ENCODE measurements at places on chromosomes 13 and 19. TPM values are rescaled to one million over a fixed set of nuclear protein-coding genes. Genes with fewer than 3 reads are reported as not detected.
A peak's percentile ranks its signal among the peaks of the same experiment; 100 is the strongest.

- DNase-seq: no peak
Observed at GRCh38 chr19:16366056-16366432, 41.4 kb downstream of the KLF2 start.

- DNase-seq: no peak
Observed at GRCh38 chr19:45824041-45824471, 8.9 kb upstream of the RSPH6A start.

Gene ZNF99
- total RNA-seq: not detected

GRCh38 chr13:36706755-36707154 lies 32.9 kb downstream of the SERTM1 start:
- no peak for DNase-seq

Gene CKM
- not detected for total RNA-seq

Gene CCDC124
- 31.6 TPM for total RNA-seq

DNA sequence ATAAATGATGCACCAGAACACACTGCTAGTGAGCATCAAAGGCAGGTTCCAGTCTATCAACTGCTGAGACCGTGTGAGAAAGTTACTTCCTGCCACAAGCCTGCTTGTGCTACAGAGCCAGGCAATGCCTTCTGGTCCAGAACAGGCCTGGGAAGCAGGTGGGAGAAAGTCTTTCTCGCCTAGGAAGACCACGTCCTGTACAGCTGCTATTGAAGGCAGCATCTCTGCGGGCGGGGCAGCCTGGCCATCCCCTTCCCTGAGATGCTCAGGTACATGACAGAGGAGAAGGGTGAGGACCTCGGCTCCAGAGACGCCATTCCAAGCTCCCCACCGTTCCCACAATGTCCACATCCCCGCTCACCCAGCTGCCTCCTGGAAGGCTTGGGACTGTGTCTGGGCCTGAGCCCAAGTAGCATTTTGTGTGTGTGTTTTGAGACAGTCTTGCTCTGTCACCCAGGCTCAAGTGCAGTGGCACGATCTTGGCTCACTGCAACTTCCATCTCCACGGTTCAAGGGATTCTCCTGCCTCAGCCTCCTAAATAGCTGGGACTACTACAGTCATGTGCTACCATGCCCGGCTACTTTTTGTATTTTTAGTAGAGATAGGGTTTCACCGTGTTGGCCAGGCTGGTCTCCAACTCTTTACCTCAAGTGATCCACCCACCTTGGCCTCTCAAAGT lies 3.4 kb downstream of the RFX1 start:
- no peak for DNase-seq

GRCh38 chr13:25186187-25186586 lies 14.1 kb upstream of the AMER2 start:
- no peak for DNase-seq

Gene OR4F17
- not detected for total RNA-seq

DNA sequence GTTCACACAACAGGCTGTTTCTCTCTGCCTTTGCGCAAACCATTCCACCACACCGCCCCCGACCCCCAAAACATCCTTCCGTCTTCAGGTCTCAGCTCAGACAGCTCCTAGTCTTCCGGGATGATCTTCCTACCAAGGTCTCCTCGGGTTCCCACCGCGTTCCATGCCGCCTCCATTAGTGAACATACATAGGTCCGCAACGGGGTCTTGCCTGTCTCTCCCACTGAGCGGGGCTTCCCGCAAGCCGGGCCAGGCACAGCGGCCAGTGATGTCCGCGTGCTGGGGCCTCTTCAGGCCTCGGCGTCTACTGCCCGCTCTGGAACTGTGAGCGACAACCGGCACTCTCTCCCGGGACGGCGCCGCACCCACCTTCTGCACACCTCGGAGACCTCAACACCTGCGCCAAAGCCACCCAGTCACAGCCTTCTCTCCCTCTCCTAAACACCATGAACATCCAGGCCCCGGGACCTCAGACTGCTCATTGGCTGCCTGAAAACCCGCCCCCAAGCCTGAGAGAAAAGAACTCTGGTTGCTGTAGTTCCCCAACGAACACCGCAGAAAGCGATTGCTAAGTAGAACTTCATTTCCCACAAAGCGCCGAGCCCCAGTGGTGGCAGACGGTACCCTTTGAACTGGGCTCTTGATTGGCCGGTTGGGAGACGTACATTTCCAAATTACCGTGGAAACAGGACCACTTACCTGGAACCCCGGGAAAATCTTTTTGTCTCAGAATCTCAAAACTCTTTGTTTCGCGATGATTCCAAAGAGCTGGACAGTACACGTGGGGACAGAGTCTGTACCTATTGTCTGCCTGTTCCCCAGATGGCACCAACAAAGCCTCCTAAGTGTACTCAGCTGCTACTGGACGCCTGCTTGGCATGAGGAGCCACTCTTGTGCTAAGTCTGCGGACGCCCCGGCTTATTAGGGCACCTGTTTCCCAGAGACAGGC lies 9.5 kb downstream of the DYRK1B start:
- DNase-seq: peak; percentile 90

Gene SYNGR4
- not detected for total RNA-seq

Gene EBPL
- 62.5 TPM for total RNA-seq

Gene CYP4F3
- 401 TPM for total RNA-seq
